ENCODE measurements at places on chromosomes 11 and 22. TPM values are rescaled to one million over a fixed set of nuclear protein-coding genes. Genes with fewer than 3 reads are reported as not detected.
A peak's percentile ranks its signal among the peaks of the same experiment; 100 is the strongest.

DNA sequence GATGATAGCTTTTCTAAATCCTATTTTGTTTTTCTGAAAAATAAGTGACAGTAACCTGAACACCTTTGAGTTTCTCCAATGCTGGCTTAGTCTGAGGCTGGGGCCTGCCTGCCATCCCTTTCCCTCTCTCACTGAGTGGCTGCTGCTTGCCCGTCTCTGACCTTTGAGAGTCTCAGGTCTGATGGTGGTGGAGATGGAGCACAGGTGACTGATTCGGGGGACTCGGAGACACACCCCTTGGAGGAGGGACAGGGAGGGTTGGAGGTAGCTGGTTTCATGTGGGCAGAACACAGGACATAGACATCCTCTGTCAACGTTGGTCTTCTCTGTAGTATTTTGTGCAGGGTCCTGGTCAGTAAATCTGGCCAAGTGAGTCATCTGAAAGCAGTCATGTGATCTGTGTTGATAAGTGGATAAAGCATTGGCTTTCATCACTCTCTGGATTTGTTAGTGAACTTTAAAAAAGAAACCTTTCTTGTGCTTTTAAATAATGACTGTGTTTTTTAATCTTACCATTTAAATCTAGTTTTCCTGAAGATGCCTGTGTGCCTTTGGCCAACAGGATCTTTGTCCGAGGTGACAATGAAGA lies 47.1 kb upstream of the CLDN5 start:
- DNase-seq: no peak

GRCh38 chr11:94445641-94446040 lies 44.4 kb upstream of the GPR83 start:
- no peak for DNase-seq

DNA sequence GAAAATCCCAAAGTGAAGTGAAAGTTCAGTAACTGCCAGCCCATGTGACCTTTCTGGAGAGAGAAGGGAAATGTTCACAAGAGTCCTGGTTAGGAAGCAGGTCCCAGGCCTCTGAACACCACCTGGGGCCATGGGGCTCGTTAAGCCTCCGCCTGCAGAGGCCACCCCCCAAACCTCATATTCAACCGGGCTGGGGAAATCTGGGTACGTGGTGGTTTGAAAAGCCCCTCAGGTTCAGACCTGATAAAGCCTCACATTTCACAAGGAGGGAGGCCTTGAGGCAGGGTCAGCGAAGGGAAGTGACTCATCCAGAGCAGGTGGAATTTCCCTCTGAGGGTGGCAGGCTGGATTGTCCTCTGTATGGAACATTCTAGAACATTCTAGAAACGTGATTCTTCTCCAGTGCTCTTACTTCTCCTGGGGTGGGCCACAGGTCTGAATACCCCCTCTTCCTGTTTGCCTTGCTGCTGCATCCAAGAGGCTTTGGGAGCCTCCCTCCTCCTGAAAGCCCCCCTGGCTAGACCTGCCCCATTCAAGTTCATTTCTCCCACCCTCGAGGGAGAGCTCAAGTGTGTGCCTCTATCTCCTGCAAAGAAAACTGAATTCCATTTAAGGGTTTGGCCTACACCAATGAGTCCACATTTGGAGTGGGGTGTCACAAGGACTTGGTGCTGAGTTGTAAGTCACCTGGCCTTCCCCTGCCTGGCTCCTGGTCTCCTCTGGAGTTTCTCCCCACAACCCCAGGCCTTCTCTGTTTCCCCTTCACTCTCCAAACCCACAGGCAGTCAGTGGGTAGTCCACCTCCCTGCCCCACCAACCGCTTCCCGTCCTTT lies 6.3 kb downstream of the FXYD2 start:
- DNase-seq: no peak

CASP1 gene
- 69.7 TPM for total RNA-seq

DNA sequence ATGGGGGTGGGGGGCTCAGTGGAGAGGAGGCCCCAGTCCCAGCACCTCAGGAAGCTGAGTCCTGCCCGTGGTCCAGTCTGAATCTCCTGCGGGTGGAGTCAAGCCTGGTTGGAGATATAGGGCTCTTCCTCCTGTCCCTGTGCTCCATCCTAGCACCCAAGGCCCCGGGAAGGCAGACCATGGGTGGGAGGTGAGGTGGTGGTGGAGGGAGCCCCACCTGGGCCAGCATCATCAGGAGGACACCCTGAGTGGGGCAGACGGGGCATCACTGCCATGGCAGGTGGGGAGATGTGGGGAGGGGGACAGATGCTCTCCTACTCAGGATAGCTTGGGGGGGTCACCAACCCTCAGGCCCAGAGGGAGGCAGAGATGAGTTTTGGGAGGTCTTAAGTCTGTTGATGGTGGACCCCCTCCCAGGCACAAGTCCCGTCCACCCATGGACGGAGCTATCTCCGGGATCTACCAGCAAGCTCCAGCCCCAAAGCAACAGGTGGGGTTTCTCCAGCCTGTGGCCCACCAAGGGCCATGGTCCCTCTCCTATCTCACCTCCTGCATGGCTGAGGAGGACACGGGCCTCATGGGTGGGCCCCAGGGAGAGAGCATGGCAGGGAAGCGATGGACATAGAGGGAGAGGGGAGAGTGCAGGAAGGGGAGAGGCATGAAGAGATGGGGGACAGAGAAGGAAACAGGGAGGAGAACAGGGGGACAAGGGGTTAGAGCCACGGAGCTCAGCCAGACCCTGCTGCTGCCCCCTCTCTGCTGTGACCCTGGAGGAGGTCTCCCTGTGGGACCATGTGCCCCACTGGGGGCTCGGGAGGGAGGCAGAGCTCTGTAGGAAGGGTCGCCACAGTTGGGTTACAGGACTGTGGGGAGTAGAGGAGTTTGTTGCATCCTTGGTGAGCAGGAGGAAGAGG lies 1.3 kb downstream of the MRGPRE start:
- no peak for DNase-seq

GRCh38 chr22:40009292-40009774 lies 14.6 kb downstream of the FAM83F start:
- no peak for DNase-seq

GRCh38 chr11:92702037-92702804 lies 267.2 kb upstream of the MTNR1B start:
- DNase-seq: no peak

RASL10A gene
- 0.70 TPM for total RNA-seq

- no peak for DNase-seq
Measured at GRCh38 chr11:31651822-31652221, 142.3 kb downstream of the ELP4 start.

DNA sequence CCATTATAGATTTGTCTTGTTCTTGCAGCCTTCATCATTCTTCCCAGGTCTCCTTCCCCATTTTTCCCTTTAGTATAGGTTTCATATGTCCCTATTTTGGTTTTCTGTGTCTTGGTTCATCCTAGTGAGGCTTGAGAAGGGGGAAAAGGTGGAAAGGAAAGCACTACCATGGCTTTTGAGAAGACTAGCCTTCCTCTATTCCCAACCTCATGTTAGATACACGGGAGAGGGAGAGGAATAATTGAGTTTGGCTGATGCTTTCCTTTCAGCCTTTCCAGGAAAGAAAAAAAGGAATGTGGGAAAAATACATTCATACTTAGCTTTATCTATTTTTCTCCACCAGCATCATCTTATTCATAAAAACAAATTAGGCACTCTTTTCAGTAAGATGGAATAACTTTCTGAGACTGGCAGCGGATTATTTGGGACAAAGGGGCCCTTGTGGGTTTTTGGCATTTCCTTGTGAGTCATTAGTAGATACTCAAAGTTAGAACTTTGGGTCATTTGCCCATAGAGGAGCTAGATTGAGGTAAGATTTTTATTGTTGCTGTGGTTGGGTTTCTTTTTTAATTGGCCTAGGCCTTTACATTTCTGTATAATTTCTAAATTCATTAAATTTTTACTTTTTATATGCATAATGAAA lies 23.8 kb downstream of the CAPRIN1 start:
- DNase-seq: no peak

DNA sequence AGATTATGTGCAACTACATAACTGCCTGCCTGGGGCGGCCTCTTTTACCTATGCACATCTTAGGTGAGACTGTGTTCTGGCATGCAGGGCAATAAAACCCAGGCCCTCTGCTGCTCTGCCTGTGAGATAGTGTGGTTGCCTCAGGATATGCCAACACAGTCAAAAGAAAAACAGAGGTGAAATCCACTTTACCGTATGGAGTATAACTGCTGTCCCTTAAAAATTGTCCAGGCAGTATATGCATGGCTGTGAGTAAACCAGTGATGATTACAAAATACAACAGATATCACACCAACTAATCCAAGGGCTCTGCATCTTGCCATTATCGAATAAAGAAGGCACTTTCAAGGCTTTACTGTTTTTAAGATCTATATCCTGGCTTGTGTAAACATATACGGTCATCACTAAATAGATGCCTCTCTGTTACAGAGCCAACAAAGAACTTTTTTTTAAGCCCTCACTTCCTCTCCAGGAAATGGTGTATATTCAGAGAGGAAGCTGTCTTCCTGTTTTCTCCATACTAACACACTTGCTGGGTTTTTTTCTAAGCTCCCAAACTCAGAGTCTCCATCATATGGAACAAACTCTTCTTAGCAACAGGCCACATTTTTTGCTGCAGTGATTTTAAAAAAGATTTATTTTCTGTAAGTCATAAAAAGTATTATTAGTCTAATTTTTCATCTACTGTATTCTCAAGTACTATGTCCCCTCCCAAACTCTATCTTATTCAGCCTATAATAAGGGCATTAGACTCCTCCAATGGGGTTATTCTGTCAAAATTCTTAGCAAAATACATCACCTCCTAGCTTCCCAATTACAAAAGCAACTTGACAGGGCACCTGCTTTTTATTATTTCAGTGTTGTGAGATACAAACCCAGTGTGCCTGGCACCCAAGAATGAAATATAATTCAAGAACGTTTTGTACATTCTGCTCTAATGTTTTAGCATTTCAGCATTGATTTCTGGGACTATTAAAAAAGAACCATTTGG lies 135.2 kb downstream of the MAML2 start:
- DNase-seq: peak; percentile 38

DNA sequence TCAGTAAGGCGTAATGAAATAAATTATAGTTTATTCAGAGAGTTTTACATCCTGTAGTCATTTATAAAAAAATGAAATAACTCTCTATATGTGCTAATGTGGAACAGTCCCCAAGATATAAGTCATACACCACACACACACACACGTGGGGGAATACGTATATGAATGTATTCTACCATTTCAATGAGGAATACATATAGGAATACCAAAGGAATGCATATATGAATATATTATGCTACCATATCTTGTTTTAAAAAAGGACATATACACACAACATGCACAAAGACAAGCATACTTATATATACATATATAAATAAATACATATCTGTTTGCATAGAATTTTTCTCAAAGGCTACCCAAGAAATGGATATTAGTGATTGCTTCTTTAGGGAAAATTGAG lies 39.6 kb upstream of the GRIK4 start:
- no peak for DNase-seq
